ENCODE measurements at places on chromosomes 3 and 15.
A peak's percentile ranks its signal among the peaks of the same experiment; 100 is the strongest.

- no peak for DNase-seq
These were observed 181.4 kb downstream of the SMAD6 start for GRCh38 chr15:66883284-66883911.

DNA sequence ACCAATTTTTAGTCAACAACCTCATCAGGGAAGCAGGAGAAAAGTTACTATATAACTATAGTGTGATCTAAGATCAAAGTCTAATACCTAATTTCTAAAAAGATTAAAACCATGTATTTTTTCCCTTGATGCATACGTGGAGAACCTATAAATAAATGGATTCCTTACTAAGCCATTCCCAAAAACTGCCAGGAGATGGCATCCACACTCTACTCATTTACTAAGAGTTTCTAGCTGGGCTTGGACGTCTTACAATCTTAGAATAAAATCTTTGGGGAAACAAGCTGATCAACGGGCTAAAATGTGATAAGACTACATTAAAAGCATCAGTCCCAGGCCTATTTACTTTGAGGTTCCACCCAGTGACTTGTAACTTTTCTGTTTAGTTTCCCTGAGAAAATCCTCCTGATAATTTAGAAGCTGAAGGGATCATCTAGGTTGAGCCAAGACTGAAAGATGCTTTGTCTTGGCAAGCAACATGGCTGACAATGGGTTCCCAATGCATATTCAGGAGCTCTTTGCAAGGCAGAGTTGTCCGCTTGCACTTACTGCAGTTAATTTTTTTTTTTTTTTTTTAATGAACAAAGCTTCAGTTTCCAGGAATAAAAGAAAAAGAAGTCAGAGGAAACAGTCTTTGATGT is 85.5 kb upstream of the FGF12 start:
- no peak for DNase-seq

- no peak for DNase-seq
These were observed 66.2 kb upstream of the FOXP1 start for GRCh38 chr3:71649757-71650156.

- no peak for DNase-seq
These were observed 287.5 kb downstream of the PTPRG start for GRCh38 chr3:61848885-61849284.

DNA sequence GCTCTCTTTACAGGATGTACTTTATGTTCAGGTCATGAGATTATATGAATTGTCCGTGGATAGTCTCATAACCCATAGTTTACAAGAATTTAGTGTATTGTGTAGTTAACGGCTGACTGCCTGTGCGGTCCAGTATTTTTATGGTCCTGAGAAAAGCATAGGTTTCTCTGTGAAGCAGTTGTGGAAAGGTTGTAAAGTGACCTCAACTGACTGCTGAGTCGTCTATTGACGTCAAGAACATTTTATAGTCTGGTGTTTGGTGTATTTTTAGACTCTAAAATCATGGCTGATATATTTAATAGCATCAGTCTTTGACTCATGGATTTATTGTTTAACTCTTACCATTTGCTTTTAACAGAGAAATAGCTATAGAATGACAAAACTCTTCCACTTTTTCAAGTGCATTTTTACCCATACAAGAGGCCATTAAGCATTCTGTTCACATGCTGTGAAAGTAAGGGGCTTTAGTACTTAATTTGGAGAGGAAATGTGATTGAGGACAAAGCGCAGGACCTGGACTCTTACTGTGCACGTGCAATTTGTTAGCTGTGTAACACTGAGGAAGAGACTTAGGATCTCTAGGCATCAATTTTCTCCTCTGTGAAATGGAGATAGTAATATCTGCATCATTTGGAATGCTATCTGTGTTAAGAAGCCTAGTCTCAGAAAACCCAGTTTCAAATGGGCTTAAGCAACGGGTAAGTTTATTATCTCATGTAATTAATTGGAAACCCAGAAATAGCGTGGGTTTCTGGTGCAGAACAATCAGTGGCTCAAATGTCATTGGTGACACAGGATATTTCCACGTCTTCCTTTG is 240.8 kb downstream of the NFKBIZ start:
- DNase-seq: no peak

GRCh38 chr15:99842071-99842470 is 108.8 kb upstream of the LYSMD4 start:
- DNase-seq: no peak

DNA sequence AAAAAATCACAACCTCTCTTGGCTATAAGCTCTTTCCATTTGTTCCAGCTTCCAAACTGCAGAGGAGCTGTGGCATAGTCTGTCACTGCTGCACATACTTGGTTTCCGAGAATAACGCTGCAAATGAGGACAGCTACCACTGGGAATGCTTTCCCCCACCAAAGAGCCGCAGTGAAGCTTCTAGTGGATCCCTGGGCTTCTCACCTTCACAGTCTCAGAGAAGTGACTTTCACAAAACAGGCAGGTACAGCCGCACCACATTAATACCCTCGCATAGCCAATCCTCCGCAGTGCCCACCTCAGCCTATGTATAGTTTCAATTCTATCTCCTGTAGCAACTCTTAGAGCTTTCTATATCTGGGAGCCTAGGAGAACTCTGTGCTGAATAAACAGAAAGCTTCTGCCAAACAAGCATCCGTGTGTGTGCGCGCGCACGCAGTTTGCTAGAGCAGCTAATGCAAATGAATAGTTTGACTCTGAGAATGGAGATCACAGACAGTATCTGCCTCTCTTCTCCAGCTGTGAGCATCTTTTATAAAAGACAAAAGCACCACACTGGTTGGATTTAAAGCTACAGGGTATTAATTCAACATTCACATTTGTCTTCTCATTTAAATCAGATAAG is 81.9 kb upstream of the PLXND1 start:
- DNase-seq: no peak

DNA sequence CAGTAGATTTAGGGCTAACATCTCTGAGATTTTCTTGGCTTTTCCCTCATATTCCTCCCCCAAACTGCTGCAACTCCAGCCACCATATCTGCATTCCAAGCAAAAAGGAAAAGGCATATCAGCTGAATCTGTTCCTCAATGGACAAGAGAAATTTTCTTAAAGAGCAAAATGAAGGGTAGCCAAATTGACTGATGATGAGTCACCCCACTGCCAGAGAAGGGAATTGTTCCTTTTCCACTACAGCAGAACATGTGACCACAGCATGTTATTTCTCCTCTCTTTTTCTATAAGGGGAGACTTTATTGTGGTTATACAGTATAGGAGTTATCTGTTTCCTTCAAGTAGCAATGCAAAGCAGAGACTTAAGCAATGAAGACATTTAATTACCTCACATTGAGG is 172.5 kb downstream of the MTHFS start:
- no peak for DNase-seq

- no peak for DNase-seq
These were observed 16.5 kb upstream of the USP50 start for GRCh38 chr15:50562735-50563640.

- DNase-seq: no peak
These were observed 65.3 kb upstream of the PSMD6 start for GRCh38 chr3:64088408-64089205.

GRCh38 chr3:178971614-178972013 is 100.0 kb downstream of the ZMAT3 start:
- no peak for DNase-seq

DNA sequence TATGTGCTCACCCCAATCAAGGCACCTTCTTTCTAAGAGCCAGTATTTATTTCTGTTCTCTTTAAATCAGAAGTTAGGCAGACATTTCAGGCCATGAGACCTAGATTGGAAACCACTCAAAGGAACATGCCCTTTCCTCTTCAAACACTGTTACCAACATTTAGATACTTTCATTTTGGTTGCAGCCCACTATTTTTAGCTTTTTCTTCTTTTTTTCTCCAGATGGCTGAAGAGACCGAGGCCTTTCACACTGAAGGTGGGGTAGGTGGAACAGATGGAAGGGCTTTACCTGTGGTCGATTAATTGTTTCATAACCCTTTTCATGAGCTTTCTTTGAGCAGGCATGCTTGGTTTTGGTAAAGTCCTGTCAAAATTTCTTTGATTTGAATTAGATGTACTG is 10.9 kb upstream of the LZTFL1 start:
- DNase-seq: no peak

- no peak for DNase-seq
These were observed 1037.8 kb downstream of the OTOL1 start for GRCh38 chr3:162534431-162534830.

DNA sequence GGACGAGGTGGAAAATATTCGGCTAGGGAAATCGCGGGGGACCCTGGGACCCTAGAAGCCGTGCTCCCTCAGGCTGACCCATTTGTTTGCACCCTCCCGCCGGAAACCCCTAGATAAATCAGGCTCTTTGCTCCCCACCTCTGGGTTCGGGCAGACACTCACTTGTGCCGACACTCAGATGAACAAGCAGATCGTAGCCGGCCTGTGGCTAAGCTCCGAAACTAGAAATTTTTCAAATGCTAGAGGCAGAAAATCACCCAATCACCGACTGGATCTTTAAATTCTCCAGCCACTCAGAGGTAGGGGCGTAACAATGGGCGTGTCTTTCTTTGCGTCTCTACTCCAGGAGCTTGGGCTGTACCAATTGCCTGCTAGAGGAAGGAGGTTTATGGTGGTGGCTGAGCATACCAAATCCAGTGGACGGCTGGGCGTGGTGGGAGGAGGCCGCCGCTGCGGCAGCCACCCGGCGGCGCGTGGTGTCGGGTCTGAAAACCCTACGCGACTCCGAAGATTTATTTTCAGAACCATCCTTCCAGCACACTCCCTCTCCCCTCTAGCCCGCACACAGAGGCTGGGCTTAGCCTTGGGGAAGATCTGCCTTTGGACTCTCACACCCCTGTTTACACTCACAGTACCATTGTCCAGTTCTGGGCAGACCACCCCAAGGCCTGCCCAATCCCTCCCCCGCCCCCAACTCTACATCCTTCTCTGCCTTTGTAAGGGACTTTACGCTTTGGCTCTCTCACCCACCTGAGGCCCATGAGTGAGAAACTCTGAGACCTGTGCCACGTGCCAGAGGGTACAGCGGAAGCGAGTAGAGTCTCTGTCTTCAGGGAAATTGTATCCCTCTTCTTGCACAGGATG is at the start of gene PIF1:
TSS of gene PIF1 (minus strand) at position 217 of the 864 bp plus-strand sequence. CDS start 1,312 bp downstream, outside the sequence.
- DNase-seq: peak; percentile 77

- no peak for DNase-seq
These were observed 31.0 kb downstream of the PGBD4 start for GRCh38 chr15:34132881-34133280.
